Activated T-cell treated with anti-CD3 and anti-CD28 coated beads, Interleukin-2, amount 50 U/mL, for 72 hours (primary cell): ENCODE measurements at places on chromosomes 1 and 21. TPM values are rescaled to one million over a fixed set of nuclear protein-coding genes. Genes with fewer than 3 reads are reported as not detected.

The SGIP1 gene
- 0.31 TPM for total RNA-seq

The LRIG2 gene
- 11.5 TPM for total RNA-seq

The ESPN gene
- total RNA-seq = 1.3 TPM

The MMEL1 gene
- 1.5 TPM for total RNA-seq

DNA sequence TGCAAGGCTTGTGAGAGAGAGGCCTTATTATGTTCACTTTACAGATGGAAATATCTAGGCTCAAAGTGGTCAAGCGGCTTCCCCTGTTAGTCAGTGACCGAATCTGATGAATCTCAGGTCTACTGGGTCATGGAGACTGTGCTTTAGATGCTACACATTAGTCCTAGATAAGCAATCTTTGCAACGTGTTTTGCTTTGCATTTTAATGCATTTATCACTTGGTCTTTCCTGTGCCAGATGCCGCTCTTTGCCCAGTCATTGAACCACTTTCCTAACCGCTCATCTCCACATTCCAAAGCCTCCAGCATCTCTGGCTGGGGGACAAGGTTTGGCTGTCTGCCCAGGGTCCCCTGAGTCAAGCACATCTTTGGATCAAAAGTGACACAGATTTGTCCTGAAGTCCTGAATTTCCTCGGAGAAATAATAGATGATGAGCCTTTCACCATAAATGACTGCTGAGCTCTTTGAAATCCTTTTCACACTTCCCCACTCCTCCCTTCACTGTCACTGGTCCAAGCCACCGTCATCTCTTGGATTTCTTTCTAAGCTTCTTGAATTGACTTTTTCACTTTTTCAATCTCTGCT is 96.0 kb upstream of the USP24 start:
- peaks cover 23% of the 10 kb centered on the region for H3K27me3 ChIP-seq
- H3K4me1 ChIP-seq = peaks cover 14% of the 10 kb centered on the region
- no peak overlapping the region for H3K27ac ChIP-seq
- no peak overlapping the region for H3K4me3 ChIP-seq
- no peaks in the 10 kb centered on the region for H3K36me3 ChIP-seq

- H3K4me3 ChIP-seq = peak overlapping the region; percentile 7
- H3K36me3 ChIP-seq = peaks cover 6% of the 10 kb centered on the region
- peaks cover 60% of the 10 kb centered on the region for H3K4me1 ChIP-seq
- no peak for DNase-seq
Measured at GRCh38 chr1:84687714-84688462, 2.4 kb downstream of the SSX2IP start.

- no peaks in the 10 kb centered on the region for H3K36me3 ChIP-seq
- H3K27ac ChIP-seq = no peak overlapping the region
- no peaks in the 10 kb centered on the region for H3K27me3 ChIP-seq
- H3K4me3 ChIP-seq = no peak overlapping the region
- no peaks in the 10 kb centered on the region for H3K4me1 ChIP-seq
Measured at GRCh38 chr1:150173141-150173585, 23.4 kb downstream of the PLEKHO1 start.

- peaks cover 55% of the 10 kb centered on the region for H3K4me1 ChIP-seq
- peak overlapping the region; percentile 100 for H3K4me3 ChIP-seq
- peak; percentile 49 for DNase-seq
- no peaks in the 10 kb centered on the region for H3K27me3 ChIP-seq
- H3K36me3 ChIP-seq = peaks cover 12% of the 10 kb centered on the region
Measured at GRCh38 chr1:13700521-13701270, 708 bp downstream of the PRDM2 start.

GRCh38 chr21:41665766-41666595 is 100.9 kb downstream of the RIPK4 start:
- H3K27me3 ChIP-seq = no peaks in the 10 kb centered on the region
- H3K27ac ChIP-seq = no peak overlapping the region
- DNase-seq = no peak
- H3K4me1 ChIP-seq = peaks cover 2% of the 10 kb centered on the region
- no peak overlapping the region for H3K4me3 ChIP-seq

GRCh38 chr1:191520345-191520744 is 637.9 kb upstream of the RGS18 start:
- H3K27ac ChIP-seq = no peak overlapping the region
- no peak overlapping the region for H3K4me3 ChIP-seq
- DNase-seq = no peak
- no peaks in the 10 kb centered on the region for H3K27me3 ChIP-seq

GRCh38 chr1:110605901-110606656 is at the start of gene KCNA2:
TSS of gene KCNA2 (minus strand) at chr1:110606358. CDS start at chr1:110604782, 1,576 bp downstream.
- H3K4me1 ChIP-seq = peaks cover 25% of the 10 kb centered on the region
- no peaks in the 10 kb centered on the region for H3K36me3 ChIP-seq
- no peak within 1 kb of the TSS for H3K27ac ChIP-seq
- H3K27me3 ChIP-seq = peaks cover 49% of the 10 kb centered on the region
